ENCODE measurements at places on chromosomes 3 and 15. TPM values are rescaled to one million over a fixed set of nuclear protein-coding genes. Genes with fewer than 3 reads are reported as not detected.

Gene COLQ
- total RNA-seq, result 0.80 TPM

Gene HAPLN3
- total RNA-seq, result 26.5 TPM

Gene ROPN1
- not detected for total RNA-seq

Gene C3orf20
- not detected for total RNA-seq

Gene ZCWPW2
- total RNA-seq, result not detected

Gene SLC30A4
- 1.7 TPM for total RNA-seq

Gene HACD3
- total RNA-seq, result 140 TPM

Gene FAM107A
- total RNA-seq, result 0.13 TPM

Gene ALG1L2
- not detected for total RNA-seq

Gene PLCL2
- 6.2 TPM for total RNA-seq

Gene CHL1
- total RNA-seq, result not detected

Gene HRG
- total RNA-seq, result not detected

Gene C3orf49
- total RNA-seq, result not detected

Gene GP9
- total RNA-seq, result not detected

Gene GATA2
- total RNA-seq, result 4.8 TPM

Gene ISLR
- not detected for total RNA-seq

Gene ACAN
- total RNA-seq, result 0.78 TPM

Gene IL17RD
- total RNA-seq, result 1.8 TPM

Gene UQCRC1
- total RNA-seq, result 191 TPM

Gene GOLGA8O
- 0.21 TPM for total RNA-seq

Gene PRSS50
- total RNA-seq, result not detected

Gene WDR93
- total RNA-seq, result 0.64 TPM

Gene STRIT1
- not detected for total RNA-seq

Gene GOLGA8G
- not detected for total RNA-seq

Gene STARD9
- total RNA-seq, result 1.4 TPM

Gene NPRL2
- total RNA-seq, result 9.3 TPM

Gene MYO5A
- total RNA-seq, result 21.7 TPM

Gene LRTM1
- total RNA-seq, result not detected
